ENCODE measurements at places on chromosomes 11 and 22. TPM values are rescaled to one million over a fixed set of nuclear protein-coding genes. Genes with fewer than 3 reads are reported as not detected.
A peak's percentile ranks its signal among the peaks of the same experiment; 100 is the strongest.

- H3K4me3 ChIP-seq = no peak overlapping the region
- H3K4me1 ChIP-seq = no peaks in the 10 kb centered on the region
- no peak overlapping the region for H3K27ac ChIP-seq
- H3K27me3 ChIP-seq = no peaks in the 10 kb centered on the region
- DNase-seq = no peak
- H3K36me3 ChIP-seq = no peaks in the 10 kb centered on the region
These were observed 27.6 kb downstream of the PLA2G6 start for GRCh38 chr22:38153821-38154562.

- H3K27ac ChIP-seq = no peak overlapping the region
- no peaks in the 10 kb centered on the region for H3K27me3 ChIP-seq
These were observed 52.8 kb downstream of the WNT11 start for GRCh38 chr11:76153571-76153923.

DNA sequence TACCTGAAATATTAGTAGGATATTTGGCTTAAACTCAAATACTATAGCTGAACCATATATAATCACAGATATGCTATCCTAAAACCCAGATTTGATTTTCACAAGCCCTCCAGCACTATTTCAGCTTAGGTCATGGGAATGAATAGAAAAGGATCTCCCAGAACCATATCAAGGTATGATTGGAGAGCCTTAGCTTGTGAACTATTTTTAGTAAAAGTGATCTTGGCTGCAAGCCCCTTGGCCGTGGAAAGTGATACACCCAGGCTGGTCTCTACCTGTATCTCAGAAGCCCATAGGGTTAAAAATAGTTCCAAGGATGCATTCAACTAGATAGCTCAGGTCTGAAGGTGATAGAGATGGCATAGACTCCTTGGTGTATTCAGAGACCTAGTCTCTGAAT is 9.7 kb downstream of the KIF18A start:
- H3K4me1 ChIP-seq = no peaks in the 10 kb centered on the region
- no peak for DNase-seq
- H3K27ac ChIP-seq = no peak overlapping the region
- no peaks in the 10 kb centered on the region for H3K36me3 ChIP-seq
- no peaks in the 10 kb centered on the region for H3K27me3 ChIP-seq

DNA sequence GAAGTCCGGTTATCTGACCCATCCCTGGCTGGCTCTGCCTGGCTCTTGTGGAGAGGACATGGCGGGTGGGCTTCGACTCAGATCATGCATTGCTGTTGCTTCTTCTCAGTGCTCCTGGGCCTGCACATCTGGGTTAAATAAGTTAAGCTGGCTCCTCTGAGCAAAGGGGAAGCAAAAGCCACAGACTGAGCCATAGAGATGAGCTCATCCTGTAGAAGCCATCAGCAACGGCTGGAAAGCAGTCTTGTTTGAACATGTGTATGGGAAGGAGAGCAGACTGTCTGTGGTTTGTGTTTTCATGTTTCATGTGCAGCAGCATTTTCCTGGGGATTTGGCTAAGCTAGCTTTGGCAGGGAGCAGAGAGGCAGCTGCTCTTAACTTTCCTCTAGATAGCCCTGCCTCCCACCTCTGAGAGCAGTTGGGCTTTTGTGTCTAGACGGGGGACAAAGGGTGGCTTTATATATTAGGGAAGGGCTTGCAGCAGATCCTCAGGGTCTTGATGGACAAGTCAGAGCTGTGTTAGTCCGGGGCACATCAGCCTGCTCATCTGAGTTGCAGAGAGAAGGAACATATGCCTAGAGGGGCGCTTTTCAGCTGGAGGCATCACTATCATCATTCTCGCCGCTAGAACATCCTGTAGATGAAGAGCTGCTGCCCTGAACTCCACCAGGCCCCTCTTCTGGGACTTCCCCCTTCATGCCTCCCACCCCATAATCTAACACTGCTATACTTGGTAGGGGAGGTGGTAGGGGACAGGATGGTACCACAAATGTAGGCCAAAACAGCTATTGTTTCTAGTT is 14.9 kb downstream of the DCPS start:
- H3K4me3 ChIP-seq = peak overlapping the region; percentile 21
- no peak for DNase-seq
- H3K4me1 ChIP-seq = peaks cover 5% of the 10 kb centered on the region
- H3K27me3 ChIP-seq = no peaks in the 10 kb centered on the region
- H3K27ac ChIP-seq = peak overlapping the region; percentile 82

- H3K36me3 ChIP-seq = no peaks in the 10 kb centered on the region
- H3K4me3 ChIP-seq = no peak overlapping the region
- H3K4me1 ChIP-seq = no peaks in the 10 kb centered on the region
- no peak overlapping the region for H3K27ac ChIP-seq
These were observed 393.7 kb downstream of the BRD1 start for GRCh38 chr22:49433717-49434611.

- no peaks in the 10 kb centered on the region for H3K4me1 ChIP-seq
- no peaks in the 10 kb centered on the region for H3K36me3 ChIP-seq
- H3K27me3 ChIP-seq = no peaks in the 10 kb centered on the region
These were observed 8.7 kb downstream of the ALDH3B2 start for GRCh38 chr11:67665541-67666302.

DNA sequence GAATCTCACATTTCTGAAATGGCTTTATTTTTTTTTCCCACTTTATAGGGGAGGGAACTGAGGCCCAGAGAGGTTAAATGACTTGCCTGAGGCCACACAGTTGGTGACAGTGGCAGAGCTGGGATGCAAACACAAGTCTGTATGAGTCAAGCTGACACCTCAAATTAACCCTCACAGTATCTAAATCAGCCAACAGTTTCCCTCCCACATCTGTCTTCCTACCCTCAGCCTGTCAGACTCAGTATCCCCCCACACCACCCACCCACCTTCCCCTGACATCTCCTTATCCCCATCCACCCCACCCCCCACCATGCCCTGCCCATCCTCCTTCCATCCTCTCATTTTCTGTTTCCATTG is 95.2 kb downstream of the TP53I11 start:
- no peak for DNase-seq
- no peak overlapping the region for H3K4me3 ChIP-seq
- H3K27ac ChIP-seq = no peak overlapping the region
- no peaks in the 10 kb centered on the region for H3K4me1 ChIP-seq

- H3K27me3 ChIP-seq = no peaks in the 10 kb centered on the region
- DNase-seq = no peak
- H3K27ac ChIP-seq = peak overlapping the region; percentile 44
- H3K4me3 ChIP-seq = no peak overlapping the region
These were observed 39.9 kb downstream of the TRAF6 start for GRCh38 chr11:36469881-36470802.

DNA sequence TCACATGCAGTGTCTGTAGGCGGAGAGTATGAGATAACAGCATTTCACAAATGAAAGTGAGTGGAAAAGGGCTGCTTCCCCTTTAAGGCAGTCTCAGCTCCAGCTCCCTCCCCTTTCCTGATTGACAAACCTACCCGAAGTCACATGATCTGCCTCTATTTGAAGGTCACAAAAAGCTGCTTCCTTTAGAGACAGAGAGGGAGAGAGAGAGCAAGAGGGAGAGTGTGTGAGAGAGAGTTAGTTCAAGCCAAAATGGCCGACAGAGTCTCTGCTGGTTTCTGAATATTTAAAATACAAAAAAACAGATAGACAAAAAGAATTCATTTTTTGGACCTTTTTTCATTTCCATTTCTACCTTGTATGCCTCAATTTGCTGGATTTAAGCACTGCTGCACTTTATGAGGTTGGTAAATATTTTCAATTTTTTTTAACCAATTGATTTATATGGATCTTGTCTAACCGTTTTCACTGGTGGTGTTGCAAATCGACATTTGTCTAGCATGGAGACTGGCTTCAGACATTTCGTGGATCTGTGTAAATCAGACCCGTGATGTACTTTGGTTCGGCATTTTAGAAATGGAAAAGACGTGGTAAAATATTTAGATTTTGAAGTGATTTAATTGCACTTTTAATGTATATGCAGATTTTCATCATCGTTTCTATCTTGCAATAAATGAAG is at the start of gene TNRC6B:
Gene TNRC6B (plus strand): TSS at position 188 of the 679 bp plus-strand sequence. CDS start 211 bp downstream, at position 399.
- H3K36me3 ChIP-seq = no peaks in the 10 kb centered on the region
- peak within 1 kb of the TSS; percentile 67 for H3K4me3 ChIP-seq
- H3K27ac ChIP-seq = peak within 1 kb of the TSS; percentile 75
- no peaks in the 10 kb centered on the region for H3K27me3 ChIP-seq
- peak; percentile 42 for DNase-seq

DNA sequence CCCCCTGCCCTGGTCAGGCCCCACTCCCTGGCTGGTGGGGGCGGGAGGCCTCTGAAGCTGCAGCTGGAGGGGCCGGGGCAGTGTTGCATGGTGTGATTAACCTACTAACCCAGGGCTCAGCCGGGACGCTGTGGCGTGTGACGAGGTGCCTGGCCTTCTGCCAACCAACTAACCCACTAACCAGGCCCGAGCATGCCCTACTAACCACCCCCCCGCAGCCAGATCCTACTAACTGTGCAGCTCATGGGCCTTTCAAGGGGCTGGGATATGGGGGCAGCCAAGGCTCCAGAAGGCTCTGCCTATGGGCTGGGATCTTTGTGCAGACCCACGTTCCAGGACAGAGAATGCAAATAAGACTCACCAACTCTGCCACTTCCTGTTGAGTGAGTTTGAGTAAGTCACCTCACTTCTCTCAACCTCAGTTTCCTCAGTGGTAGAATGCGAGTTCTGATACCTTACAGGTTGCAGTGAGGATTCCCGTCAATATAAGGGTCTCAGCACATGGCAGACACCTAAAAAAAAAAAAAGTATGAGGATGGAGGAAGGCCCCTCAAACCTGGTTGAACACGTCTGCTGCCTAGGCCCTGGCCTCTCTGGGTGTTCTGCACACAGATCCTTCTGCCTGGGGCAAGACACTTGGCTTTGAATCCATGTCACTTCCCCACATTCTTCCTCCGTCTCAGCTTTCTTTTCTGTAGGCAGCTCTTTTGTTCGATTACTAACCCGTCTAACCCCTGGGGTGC is 14.1 kb downstream of the MIAT start:
- peaks cover 19% of the 10 kb centered on the region for H3K4me1 ChIP-seq
- H3K27ac ChIP-seq = peak overlapping the region; percentile 96
- peak overlapping the region; percentile 70 for H3K4me3 ChIP-seq
- H3K36me3 ChIP-seq = no peaks in the 10 kb centered on the region
- no peaks in the 10 kb centered on the region for H3K27me3 ChIP-seq

DNA sequence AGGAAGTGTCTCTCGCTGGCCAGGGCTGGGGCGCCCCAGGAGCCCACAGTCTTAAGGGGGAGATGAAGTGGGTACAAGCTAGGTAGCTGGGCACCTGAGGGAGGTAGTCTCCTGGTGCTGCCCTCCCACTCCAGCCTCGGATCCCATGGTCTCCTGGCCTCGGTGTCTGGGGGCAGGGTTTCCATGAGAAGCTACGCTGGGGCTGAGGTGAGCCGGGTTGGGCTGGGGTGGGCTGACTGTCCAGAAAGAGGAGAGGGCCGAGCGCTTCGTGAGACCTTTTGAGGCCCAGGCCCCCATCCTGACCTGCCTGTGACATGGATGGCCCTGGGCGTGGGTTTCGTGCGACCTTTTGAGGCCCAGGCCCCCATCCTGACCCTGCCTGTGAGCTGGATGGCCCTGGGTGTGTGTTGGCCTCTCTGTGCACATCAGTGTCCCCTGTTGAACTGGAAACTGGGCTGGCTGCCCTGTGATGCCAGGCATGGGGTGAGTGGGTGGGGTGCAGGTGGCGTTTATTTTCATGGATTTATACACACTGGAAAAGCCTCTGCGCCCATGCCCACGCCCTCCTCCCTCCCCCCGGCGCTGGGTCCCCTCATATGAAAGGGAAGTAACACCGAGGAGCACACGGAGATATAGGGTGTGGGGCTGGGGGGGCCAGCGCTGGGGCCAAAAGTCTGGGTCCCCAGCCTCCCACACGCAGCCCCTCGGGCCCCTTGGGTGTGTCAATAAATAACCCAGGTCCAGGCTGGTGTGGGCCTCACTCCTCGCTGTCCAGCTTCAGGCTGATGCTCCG is 8.6 kb downstream of the AIP start:
- H3K4me3 ChIP-seq = no peak overlapping the region
- H3K27ac ChIP-seq = no peak overlapping the region
- H3K36me3 ChIP-seq = peaks cover 79% of the 10 kb centered on the region
- H3K27me3 ChIP-seq = no peaks in the 10 kb centered on the region
- DNase-seq = no peak
- H3K4me1 ChIP-seq = no peaks in the 10 kb centered on the region

DNA sequence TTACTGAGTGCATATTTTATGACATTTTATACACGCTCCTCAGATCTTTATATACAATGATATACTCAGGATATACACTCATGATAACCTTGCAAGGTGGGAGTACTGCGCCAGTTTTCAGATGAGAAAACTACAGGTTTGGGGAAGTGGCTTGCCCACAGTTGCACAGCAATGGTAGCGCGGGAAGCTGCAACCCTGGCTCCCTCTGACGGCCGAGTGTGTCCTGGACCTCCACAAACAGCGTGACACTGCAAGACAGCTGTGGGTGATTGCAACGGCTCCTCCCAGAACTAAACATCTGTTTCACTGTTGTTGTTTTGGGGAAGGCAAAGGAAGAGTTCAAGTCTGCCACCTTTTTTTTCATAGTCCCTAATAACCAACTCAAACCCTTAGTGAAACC is 47.0 kb downstream of the PACSIN2 start:
- no peak overlapping the region for H3K4me3 ChIP-seq
- no peaks in the 10 kb centered on the region for H3K27me3 ChIP-seq
- H3K36me3 ChIP-seq = no peaks in the 10 kb centered on the region

DNA sequence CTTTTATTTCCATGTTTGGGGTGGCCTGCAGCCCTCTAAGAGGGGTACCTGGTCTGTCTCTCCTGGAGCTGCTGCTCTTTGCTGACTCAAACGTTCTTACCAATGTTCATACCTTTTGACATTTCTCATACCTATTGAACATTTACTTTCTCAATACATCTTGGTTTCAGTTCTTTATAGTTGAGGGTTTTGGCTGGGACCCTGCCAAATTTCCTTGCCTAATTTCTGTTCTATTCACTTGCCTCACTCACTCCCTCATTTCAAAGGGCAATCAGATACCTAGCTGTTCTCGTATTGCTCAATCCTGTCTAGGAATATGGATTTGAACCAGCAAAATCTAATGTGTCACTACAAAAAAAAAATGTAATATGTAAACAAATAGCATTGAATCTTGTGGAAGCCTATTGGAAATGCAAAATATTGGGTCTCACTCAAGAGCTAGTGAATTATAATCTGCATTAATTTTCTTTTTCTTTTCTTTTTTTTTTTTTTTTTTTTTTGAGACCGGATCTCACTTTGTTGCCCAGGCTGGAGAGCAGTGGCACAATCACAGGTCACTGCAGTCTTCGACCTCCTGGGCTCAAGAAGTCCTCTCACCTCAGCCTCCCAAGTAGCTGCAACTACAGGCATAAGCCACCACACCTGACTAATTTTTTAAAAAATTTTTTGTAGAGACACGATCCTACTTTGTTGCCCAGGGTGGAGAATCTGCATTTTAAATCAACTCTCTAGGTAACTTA is 7.5 kb downstream of the OR6M1 start:
- H3K4me3 ChIP-seq = no peak overlapping the region
- no peaks in the 10 kb centered on the region for H3K4me1 ChIP-seq

DNA sequence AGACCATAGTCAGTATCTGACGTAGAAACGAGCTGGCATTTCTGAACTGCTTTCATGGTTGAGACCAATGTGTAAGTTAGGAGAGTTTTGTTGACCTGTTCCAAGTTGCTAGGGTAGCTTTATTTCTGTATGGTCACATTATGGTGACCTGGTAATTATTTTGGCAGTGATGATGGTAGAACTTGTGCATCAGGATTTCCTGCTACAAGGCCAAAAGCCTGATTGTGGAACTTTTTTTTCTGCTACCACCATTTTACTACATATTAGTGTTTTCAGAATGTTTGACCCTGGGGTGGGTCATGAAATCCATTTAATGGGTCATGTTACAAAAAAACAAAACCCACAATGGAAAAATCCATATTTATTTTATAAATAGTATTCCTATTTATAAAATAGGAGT is 18.9 kb downstream of the FBXO7 start:
- DNase-seq = no peak
- no peak overlapping the region for H3K4me3 ChIP-seq
- H3K36me3 ChIP-seq = peaks cover 48% of the 10 kb centered on the region
- H3K27me3 ChIP-seq = no peaks in the 10 kb centered on the region

The GCAT gene
- total RNA-seq = 4.5 TPM

The BID gene
- 37.5 TPM for total RNA-seq

The KLHDC7B gene
- total RNA-seq = not detected

The NOX4 gene
- 125 TPM for total RNA-seq

The CCDC73 gene
- not detected for total RNA-seq
